ENCODE measurements at places on chromosomes 11 and 22. TPM values are rescaled to one million over a fixed set of nuclear protein-coding genes. Genes with fewer than 3 reads are reported as not detected.
A peak's percentile ranks its signal among the peaks of the same experiment; 100 is the strongest.

GRCh38 chr11:69919659-69920344 is 100.6 kb upstream of the FGF3 start:
- no peak overlapping the region for H3K4me3 ChIP-seq
- H3K4me1 ChIP-seq, result peaks cover 21% of the 10 kb centered on the region
- no peak overlapping the region for H3K27ac ChIP-seq
- DNase-seq, result peak; percentile 36
- H3K36me3 ChIP-seq, result no peaks in the 10 kb centered on the region

- peak; percentile 96 for DNase-seq
- H3K4me1 ChIP-seq, result peaks cover 54% of the 10 kb centered on the region
- no peaks in the 10 kb centered on the region for H3K27me3 ChIP-seq
- H3K27ac ChIP-seq, result peak overlapping the region; percentile 67
- no peaks in the 10 kb centered on the region for H3K36me3 ChIP-seq
Observed at GRCh38 chr11:45394294-45395085, 108.3 kb upstream of the SYT13 start.

DNA sequence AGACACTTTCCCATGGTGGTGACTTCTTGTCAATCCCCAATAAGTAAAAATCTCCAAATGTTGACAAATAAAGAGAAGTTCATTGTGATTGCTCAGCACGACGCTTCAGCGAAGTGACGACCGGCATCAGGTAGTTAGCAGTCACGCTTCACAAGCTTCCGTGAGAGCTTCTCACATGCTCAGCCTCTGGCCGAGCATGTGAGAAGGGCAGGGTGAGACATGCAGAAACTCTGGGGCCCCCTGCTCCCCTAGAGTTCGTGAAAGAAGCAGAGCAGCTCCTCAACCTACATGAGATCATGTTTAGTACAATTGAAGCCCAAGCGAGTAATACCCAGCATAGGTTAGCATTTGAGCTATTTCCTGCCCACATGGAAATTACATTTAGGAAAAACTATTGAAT is 4.4 kb upstream of the C11orf16 start:
- no peaks in the 10 kb centered on the region for H3K4me1 ChIP-seq
- DNase-seq, result no peak
- no peak overlapping the region for H3K27ac ChIP-seq

- H3K27me3 ChIP-seq, result no peaks in the 10 kb centered on the region
- no peak for DNase-seq
- H3K4me3 ChIP-seq, result no peak overlapping the region
- H3K27ac ChIP-seq, result no peak overlapping the region
Observed at GRCh38 chr11:99548264-99548663, 527.5 kb downstream of the CNTN5 start.

- H3K27ac ChIP-seq, result no peak overlapping the region
- no peak overlapping the region for H3K4me3 ChIP-seq
- DNase-seq, result peak; percentile 17
- no peaks in the 10 kb centered on the region for H3K27me3 ChIP-seq
- H3K4me1 ChIP-seq, result no peaks in the 10 kb centered on the region
Observed at GRCh38 chr11:118170231-118170630, 6.2 kb downstream of the SCN2B start.

GRCh38 chr11:43579171-43579918 is 101.2 kb upstream of the HSD17B12 start:
- no peaks in the 10 kb centered on the region for H3K4me1 ChIP-seq
- H3K36me3 ChIP-seq, result no peaks in the 10 kb centered on the region
- DNase-seq, result peak; percentile 34
- peak overlapping the region; percentile 35 for H3K4me3 ChIP-seq
- H3K27me3 ChIP-seq, result peaks cover 8% of the 10 kb centered on the region

DNA sequence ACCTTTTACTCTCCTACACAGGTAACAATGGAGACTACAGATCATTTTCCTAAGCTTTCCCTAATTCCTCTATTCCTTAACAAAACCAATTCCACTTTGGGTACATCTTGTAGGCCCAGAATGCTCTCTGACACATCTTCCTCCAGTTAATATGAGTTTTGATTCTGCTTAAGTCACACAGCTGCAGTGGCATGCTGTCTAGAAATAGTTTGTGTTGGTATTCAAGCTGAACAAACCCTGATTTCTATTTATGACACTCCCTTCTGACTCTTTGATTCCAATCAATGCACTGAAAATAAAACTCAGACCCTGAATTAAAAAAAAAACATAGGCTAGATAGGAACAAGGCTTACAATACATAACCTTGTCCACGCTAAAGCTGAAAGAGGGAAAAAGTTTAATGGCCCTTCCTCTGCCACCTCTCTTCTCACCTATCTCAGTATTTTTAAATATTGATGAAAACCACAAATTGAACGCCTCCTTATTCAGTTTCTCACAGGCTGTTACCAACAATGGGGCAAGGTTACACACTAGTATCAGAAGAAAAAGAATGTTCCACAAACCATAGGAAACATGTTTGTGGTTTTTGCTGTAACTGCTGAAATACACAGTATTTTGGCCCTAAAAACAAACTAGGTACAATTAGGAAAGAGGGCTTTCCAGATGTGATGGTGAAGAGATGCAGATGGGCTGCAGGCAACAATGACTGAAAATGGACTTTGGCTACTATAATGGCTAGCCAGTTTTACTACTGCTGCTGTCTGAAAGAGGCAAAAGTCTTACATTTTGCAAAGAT is 35.7 kb upstream of the GAB2 start:
- no peaks in the 10 kb centered on the region for H3K36me3 ChIP-seq
- no peaks in the 10 kb centered on the region for H3K27me3 ChIP-seq
- H3K4me1 ChIP-seq, result no peaks in the 10 kb centered on the region
- no peak for DNase-seq

DNA sequence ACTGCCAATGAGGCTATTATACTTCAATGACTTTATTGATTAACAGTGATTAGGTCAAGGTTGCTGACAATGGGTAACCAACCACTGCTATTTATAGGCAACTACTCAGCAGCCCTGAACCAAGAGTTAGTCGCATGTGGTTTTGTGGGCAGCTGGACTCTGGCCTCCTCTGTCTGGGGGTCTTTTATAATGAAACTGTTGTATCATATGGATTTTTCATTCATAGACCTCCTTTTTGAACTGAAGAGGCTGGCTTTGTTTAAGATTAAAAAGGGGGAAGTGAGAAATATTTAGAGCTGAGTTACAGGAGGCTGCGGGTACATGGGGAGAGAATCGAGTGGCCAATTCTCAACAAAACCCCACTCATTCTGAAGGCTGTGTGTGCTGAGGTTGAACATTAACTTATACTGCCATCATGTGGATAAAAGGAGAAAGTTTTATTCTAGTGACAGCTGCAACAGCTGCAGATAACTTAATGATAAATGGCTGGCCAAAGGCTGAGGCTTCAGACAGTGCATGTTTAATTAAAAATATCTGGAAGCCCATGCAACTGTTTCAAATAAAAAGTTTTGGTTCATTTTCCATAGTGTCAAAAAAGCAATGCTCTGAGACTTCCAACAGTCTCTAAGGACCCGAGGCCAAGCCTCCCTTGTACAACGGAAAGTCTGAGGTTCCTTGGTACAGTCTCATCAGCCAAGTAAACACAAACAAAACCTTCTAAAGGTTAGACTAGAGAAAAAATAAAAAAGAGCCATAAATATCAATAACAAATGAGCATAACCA is 682.6 kb downstream of the KCNA4 start:
- no peaks in the 10 kb centered on the region for H3K4me1 ChIP-seq
- no peaks in the 10 kb centered on the region for H3K27me3 ChIP-seq
- H3K36me3 ChIP-seq, result no peaks in the 10 kb centered on the region

DNA sequence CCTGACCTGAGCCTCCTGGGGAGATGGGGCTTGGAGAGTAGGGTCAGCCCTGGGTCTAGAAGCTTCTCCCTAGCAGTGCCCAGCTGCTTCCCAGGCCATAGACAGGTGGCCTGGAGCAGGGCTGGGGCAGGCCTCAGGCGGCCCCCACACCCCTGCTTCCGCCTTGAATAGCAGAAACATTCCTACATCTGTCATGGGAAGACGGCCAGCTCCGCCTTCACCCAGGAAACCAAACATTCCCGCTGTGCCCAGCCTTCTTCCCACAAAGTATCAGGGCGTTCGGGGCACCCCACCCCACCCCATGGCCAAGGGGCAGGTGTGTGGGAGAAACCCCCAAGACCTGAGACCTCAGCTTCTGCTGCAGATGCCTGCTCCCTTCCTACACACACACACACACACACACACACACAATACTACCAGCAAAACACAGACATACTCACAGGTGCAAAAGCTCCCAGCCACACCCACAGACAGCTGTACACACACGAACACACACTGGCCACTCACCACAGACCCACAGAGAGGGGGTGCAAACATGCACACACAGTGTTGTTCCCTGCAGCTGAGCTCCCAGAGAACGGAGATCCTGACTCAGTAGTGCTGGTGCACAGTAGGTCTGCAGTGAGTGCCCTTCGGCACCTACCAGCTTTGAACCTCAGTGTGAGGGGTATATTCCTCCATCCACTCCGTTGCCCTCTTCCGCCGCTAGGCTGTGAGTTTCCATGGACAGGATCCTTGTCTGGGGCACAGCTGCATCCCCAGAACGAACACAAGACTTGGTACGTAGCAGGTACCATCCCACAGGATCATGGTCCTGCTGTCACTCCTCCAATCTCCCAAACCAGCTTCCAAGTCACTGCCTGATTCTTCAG is 37.4 kb downstream of the PDGFB start:
- no peaks in the 10 kb centered on the region for H3K27me3 ChIP-seq
- H3K4me3 ChIP-seq, result no peak overlapping the region
- H3K4me1 ChIP-seq, result no peaks in the 10 kb centered on the region
- DNase-seq, result no peak
- no peak overlapping the region for H3K27ac ChIP-seq

The TRIM6 gene
- total RNA-seq, result 0.44 TPM

The WNT11 gene
- total RNA-seq, result 3.4 TPM

The RHOG gene
- total RNA-seq, result 30.5 TPM

The DBX1 gene
- not detected for total RNA-seq

The PPP2R5B gene
- total RNA-seq, result 9.2 TPM

The PIWIL4 gene
- 0.44 TPM for total RNA-seq

The GDPD4 gene
- total RNA-seq, result 0.53 TPM
